Activated gamma-delta T cell (primary cell): ENCODE measurements at places on chromosomes 2 and 18.

DNA sequence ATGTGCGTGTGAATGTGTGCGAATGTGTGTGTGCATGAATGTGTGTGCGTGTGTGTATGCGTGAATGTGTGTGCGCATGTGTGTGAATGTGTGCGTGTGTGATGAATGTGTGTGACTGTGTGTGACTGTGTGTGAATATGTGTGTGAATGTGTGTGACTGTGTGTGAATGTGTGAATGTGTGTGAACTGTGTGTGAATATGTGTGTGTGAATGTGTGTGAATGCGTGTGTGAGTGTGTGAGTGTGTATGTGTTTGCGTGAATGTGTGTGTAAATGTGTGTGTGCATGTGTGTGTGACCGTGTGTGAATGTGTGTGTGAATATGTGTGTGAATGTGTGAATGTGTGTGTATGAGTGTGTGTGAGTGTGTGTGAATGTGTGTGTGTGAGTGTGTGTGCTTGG, 1103.8 kb downstream of the TSN start:
- no peak for DNase-seq

DNA sequence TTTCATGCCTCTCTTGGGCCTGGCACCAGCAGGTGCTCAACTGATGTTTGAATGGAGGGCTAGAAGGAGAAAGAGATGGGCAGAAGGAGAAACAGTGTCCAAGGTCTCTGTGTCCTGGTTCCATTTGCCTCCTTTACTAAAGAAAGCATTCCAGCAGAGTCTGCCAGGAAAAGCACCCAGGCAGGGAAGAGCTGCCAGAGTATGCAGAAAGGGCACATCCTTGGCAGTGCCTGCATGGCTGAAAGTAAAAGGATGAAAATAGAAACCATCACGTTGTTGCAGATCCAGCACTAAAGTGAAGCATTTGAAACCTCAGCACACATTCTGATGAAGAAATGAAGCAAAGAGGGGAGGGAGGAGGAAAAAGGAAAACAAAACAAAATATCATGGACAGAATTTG, 142.2 kb downstream of the ESCO1 start:
- DNase-seq: no peak

GRCh38 chr2:31087491-31087890, 50.7 kb downstream of the GALNT14 start:
- no peak for DNase-seq

- no peak for DNase-seq
These were observed 36.8 kb downstream of the ACVR1 start for GRCh38 chr2:157839162-157839801.

GRCh38 chr2:41718705-41719104, 329.1 kb upstream of the PKDCC start:
- no peak for DNase-seq

DNA sequence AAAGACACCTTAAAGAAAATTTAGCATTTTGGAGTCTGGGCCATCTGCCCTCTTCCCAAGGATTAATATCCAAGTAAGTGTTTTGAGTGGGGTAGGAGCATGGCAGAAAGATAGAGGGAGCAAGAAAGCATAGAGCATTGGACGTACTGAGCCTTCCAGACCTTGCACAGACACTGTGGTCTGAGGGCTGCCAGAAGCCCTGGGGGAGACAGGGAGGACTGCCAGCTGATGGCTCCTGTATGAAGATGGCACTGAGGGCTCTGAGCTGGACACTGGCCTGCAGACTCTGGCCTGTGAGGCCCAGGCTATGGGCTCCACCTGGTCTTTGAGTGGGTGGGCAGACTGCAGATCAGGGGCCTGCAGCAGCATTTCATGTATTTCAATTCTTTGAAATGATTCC, 2.9 kb upstream of the PKDCC start:
- no peak for DNase-seq

DNA sequence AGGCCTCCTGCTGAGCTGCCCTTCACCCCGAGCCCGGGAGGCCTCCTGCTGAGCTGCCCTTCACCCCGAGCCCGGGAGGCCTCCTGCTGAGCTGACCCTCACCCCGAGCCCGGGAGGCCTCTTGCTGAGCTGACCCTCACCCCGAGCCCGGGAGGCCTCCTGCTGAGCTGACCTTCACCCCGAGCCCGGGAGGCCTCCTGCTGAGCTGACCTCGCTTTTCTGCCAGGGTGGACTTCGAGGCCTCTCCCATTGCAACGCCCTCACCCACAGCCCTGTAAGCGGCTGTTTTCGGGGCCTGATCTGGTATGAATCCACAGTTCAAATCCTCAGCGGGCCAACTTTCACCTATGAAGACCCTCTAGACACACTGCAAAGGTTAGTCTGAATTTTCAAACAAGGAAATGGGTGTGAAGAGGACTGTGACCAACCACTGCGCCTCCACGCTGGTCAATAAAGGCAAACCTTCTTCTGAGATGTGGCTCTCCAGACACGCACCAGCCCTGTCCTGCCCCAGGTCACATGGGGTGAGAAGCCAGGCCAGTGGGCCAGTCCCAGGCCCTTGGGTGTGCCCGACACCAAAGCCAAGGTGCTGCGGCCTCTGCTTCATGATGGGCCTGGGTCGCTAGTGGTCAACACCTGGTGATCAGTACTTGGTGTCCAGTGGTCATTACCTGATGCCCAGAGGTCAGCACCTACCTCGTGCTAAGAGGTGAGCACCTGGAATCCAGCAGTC, 225.1 kb upstream of the SALL3 start:
- no peak for DNase-seq
